ENCODE measurements at places on chromosomes 2 and 18.

DNA sequence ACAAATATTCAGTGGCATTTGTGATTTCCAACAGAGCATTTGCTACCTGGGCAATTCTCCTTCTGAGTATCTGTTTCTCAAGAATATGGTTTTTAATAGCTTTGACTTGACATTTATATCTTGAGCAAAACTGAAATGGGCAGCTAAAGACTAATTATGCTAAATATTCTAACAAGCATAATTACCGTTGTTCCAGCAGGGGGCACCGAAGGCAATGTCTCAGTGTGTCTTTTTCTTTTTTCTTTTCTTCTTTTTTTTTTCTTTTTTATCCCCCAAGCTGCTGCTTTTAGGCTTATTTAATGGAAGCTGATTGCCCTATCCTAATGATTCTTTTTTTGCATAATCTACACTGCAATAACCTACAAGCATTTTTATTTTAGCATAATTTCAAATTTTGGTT, 138.9 kb upstream of the NABP1 start:
- DNase-seq, result no peak

DNA sequence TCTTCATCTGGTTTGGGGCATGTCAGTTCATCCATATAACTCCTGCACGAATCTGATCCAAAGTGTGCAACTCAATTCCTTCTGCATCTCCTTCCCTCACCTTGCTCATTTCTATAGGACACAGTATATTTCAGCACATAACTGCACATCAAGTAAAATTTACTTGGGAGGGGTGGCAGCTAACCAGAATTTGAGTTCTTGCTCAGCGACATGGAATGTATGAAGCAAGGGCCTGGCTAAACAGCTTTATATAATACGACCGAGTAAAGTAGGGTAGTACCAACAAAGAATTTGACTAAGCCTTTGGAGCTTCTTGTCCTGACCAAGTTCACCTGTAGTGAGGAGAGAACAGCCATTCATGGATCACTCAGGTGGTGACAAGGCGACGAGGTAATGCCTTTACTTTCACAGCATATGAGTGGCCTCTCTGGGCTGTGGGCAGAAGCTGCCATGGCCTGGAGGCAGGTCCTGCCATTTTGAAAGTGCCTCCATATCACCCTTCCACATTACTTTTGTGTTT, 570.2 kb upstream of the TNP1 start:
- no peak for DNase-seq

GRCh38 chr2:53381271-53381670, 386.3 kb upstream of the CHAC2 start:
- no peak for DNase-seq

DNA sequence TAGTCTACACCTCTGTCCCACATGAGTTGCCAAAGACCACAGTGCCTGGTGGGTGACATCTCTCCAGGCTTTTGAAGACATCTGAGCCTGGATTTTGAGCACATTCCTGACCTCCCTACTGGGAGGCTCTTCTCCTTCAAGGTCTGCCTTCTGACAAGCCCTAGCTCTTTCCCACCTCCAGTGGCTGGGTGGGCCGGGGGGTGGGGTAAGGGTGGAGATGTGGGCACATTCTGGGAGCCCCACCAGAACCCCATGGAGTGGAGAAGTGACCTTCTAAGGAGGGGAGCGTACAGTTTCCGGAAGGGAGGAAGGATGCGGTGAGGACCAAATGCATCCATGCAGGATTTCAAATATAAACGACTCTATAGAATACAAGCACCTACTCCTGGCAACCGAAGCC, 27.9 kb upstream of the ANXA4 start:
- no peak for DNase-seq

GRCh38 chr2:64654063-64654811, 524 bp upstream of the SERTAD2 start:
- DNase-seq, result peak; percentile 83

DNA sequence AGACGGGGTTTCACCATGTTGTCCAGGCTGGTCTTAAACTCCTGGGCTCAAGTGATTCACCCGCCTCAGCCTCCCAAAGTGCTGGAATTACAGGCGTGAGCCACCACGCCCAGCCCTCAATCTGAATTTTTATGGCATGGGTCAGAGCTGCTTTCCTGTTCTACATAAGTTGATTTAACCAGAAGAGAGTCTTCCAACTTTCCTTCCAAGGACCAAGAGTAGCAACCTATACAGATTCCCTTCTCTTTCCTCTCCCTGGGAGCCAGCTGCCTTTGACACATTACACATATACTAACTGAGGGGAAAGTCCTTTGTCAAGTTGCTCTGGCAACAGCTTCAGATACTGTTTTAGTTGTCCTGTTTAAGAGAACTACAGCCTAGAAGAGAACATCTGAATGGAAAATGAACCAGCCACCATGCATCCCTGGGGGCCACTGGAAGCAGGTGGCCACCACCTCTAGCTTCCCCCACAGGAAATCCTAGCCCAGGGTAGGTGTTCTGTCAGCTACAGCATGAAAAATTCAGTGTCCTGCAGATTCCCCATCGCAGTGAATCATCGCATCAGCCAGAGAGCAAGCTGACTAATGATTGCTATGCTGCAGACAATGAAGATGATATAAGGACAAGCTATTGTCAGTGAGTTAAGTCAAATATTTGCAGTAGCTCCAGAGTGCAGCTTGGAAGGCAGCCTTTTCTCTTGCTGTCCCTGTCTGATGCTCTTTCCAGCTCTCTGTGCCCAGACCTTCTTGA, 62.9 kb downstream of the POMC start:
- peak; percentile 38 for DNase-seq

- DNase-seq, result no peak
These were observed 193.0 kb upstream of the CYP26B1 start for GRCh38 chr2:72340665-72341064.

DNA sequence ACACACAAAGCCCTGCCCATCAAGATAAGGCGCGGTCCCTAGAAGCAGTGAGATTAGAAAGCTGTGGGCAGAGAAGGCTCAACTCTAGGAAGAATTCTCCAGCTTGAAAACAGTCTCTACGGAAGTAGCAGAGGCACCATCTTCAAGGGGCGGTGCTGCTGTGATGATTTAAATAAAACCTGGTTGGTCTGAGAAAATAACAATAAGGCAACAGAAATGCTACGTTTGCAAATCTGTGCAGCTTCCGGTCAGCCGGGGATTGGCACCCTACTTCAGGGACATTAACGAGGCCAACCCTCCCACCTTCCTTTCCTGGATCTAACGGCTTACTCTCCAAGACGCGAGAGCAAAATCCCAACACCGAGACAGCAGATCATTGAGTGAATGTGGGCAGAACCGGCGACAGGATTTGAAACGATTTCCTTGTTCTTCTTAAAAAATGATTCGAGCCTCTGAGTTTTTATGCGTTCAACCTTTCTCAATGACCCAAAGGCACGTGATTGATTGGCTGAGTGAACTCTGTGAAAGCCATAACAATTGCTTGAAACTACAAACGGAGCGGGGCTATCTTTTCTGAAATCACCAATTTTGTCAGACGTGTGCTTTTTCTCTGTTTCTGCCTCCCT, 93.7 kb upstream of the ZNF516 start:
- DNase-seq, result no peak

DNA sequence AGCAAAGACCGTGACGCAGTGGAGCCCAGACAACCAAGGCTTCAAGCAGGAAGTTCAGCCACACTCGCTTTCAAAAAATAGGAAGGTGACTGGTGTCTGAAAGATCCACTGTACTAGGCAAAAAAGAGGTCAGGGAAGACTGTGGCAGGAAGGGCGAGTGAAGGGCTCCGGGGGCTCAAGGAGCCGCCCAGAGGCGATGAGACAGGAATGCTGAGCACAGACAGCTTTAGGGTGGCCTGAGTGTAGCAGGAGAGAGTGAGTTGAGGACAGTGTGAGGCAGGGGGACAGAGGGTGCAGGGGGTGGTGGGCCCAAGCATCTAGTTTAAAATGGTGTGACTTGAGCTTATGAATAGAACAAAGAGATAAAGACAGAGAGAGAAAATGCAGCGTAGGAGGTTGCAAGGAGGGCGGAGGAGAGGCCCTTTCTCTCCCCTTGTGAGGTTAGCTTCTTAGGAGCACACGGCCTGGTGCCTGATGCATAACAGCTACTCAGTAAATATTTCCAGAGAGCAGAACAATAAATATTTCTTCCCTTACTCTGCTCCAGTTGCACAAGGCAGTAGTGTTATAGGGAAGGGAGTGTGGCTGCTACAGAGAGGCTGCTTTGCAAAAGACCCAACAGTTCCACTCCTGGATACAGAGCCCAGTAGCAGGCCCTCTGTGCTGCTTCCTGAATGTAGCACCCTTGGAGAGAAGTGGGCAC, 789.7 kb upstream of the RAB6C start:
- DNase-seq, result no peak

- DNase-seq, result no peak
These were observed 160.3 kb downstream of the CSRNP3 start for GRCh38 chr2:165629776-165630175.

GRCh38 chr2:241848761-241849615, 9.7 kb downstream of the PDCD1 start:
- no peak for DNase-seq

GRCh38 chr2:109451671-109452070, 162.1 kb downstream of the SEPTIN10 start:
- no peak for DNase-seq

DNA sequence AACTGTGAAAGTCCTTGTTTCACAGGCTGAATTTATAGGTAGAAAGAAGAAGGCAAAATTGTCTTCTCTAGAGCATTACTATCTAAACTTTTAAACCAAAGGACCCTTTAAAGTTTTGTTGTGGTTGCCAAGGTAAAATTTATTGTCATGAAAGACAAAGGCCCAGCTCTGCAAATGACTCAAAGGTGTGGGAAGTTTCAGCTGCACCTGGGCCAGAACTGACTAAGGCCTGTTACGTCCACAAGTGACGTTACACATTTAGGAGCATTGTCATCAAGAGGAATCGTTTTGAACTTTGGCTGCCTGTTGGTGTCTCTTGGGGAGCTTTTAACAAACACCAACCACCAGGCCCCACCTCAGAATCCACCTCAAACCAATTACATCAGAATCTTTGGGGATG, 8.1 kb upstream of the DSC3 start:
- DNase-seq, result no peak

DNA sequence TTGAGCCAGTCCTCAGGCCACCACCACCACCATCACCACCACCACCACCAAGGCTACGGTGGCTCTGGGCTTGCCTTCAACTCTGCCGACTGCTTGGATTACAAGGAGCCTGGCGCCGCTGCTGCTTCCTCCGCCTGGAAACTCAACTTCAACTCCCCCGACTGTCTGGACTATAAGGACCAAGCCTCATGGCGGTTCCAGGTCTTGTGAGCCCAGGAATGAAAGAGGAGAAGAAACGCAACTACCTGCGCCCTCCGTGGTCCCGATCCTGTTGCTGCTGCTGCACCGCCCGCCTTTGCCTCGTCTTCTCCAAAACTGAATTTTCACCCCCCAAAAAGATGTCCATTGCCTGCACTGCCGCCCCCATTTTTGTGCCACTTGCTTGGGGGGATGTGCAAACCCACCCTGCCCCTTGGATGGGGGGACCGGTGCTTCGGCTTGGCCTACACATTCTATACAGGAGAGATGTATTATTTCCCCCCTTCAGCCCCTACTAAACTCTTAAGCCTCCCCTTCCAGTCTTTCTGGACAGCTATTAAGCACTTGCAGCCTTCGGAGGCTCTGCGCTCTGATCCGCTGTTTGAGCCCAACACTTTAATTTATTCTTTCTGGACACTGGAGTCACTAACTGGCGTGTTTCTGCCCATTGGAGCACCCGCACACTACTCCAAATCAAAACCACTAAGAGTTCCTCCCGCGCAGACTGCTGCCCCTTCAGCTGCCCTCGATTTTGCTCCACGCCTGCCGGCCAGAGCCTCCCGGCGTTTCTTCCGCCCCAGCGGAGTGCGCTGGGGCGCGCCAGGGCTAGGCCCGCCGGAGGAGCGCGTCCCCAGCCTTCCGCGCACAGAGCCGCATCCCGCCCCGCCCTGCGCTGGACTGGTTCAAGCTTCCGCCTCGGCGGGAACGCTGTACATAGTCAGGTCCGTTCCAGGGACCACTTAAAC, 5.7 kb downstream of the OTX1 start:
- no peak for DNase-seq

DNA sequence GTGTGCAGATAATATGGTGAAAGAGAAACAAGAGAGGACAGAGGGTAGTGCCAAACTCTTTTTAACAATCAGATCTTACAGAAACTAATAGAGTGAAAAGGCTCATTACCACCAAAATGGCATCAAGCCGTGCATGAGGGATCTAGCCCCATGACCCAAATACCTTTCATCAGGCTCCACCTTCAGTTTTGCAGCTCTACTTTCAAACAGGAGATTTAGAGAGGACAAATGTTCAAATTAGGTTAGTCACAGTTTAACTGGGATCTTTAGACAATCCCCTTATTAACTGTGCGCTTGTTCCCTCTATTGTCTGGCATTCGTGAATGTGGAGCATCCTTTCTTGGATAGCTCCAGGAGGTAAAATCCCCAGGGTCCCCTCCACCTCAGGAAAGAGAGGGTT, 1209.3 kb upstream of the CHAC2 start:
- DNase-seq, result no peak

- no peak for DNase-seq
These were observed 502.3 kb downstream of the EIPR1 start for GRCh38 chr2:2875296-2875695.

- DNase-seq, result no peak
These were observed 415.8 kb upstream of the DSEL start for GRCh38 chr18:67932271-67932670.

- no peak for DNase-seq
These were observed 404.0 kb downstream of the ADCYAP1 start for GRCh38 chr18:1308686-1309085.

- no peak for DNase-seq
These were observed 4.4 kb upstream of the NEU4 start for GRCh38 chr2:241804326-241805229.

DNA sequence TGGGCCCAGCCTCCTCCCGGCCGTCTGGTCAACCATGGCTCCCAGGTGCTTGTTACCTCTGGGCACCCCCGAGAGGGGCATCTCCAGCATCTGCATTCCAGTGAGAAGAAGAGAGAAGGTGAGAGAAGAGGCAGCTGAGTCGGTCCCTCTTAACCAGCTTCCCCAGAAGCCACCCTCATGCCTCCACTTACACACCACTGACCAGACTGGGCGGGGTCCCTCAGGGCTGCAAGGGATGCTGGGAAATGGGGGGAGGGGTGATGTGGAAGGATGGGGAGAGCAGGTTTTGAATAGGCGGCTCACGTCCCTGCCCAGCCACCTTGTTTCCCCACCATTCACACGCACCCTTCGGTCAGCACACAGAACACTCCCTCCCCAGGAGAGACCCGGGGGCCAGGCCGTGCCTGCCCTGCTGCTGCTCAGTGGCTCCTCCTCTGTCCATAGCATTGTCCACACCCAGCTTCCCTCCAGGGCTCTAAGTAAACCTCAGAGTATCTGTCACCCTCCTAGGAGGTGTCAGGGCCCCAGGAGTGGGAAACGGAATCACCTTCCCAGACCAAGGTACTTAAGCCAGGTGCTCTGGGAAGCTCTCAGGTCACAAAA, 34.7 kb downstream of the GBX2 start:
- no peak for DNase-seq

DNA sequence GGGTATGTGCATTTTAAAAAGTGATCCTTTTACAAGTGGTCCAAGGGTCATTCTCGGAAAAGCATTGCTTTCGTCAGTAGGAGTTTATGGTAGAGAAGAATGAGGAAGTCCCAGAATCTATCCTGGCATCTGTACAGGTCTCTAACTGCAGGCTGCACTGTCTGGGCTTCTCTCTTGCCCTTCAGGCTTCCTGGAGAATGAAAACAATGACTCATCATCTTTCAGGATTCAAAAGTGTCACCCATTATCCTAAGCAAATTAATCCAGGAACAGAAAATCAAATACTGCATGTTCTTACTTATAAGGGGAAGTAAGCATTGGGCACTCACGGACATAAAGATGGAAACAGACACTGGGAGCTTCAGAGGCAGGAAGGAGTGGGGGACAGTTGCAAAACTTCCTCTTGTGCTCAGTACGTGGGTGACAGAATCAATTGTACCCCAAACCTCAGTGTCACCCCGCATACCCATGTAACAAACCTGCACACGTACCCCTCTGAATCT, 60.2 kb upstream of the TXNDC2 start:
- DNase-seq, result peak; percentile 72

Measured in kidney capillary endothelial cell (primary cell).